ENCODE measurements at places on chromosomes 7 and 10.

DNA sequence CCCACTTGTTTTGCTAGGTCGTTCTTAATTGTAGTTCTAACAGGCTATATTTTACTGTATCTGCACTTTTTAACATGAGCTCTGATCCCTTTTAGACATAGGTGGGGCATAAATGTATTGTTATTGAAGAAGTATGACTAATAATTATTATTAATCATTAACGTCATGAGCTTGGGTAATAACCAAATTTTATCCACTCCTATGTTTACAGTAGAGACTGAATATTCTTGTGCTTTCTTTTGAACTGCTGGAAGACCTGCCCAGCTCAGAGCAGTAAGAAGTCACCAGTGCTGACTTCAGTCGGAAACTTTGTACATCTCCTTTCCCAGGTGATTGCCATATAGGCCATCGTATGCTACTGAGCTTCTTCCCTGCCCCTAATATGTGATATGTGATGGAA, 18.7 kb downstream of the PKD2L1 start:
- no peak for DNase-seq

DNA sequence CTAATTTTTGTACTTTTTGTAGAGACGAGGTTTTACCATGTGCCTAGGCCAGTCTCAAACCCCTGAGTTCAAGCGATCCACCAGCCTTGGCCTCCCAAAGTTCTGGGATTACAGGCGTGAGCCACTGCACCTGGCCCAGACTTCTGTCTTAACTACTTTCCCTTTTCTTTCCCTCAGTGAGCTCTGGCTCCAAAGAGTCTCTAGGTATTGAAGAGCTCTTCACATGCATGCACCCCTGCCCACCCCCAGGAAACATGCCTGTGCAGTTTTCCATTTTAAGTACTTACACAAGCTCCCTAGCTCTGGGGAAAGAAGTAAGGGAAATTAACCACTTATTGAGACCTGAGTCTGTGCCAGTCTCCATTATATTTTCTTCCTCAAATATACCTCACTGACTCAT, 2.0 kb downstream of the MYOZ1 start:
- no peak for DNase-seq

DNA sequence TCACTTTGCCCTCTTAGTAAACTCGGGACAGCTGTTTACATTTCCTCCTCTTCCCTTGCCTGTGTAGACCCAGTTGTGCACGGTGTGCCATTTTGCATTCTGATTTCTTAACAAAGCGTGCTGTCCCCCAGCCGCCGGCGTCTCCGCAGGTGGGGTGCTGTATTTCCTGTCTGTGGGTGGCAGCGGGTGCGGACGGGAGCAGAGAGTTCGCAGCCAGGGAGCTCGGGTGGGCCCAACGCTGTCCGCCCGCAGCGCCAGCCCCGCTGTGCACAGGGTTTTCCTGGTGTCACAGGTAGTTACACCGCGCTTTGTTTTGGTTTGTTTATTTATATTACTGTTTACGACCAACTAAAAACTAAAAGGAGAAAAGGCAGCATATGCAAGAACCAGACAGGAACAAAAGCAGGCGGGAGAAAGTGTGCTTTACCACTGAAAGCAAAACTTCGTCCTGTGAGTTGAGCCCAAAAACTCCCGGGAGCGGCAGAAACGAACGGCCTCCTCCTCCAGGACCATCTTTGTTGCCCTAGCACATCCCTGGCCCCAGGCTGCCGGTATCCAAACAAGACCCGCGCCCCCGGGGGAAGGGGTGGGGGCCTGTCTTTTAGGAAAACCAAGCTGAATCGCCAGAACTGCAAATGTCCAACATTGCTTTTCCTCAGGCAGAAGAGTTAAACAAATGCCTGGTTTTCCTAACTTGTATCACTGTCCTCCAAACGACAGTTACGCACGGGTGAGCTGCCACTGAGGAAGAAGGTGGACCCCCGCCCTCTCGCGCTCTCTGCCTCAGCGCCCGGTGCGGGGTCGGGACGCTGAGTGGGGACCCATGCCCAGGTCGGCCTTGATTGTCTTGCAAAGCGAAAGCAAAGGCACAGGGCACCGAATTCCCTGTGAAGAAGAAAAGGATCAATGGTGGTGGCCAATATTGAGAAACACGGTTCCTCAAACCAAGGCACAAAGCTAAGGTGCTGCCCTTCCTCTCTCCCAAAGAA, 45.9 kb upstream of the DRGX start:
- no peak for DNase-seq

DNA sequence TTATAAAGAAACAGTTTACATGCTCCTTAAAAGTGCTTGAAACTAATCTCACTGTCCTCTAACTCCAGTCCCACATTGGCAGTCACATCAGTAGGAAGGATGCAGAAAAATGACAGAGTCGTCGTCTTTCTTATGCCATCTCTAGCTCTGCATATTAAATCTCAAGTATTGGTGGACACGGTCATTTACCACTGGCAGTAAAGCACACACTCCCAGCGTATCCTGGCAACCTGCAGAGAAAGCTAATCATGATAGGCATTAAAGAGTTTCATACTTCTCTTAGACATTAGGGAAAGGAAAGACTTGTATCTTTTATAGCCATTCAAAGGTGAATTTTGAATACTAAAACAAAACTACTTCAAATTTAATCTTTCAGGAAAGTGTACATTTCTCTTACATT, 202.0 kb upstream of the COBL start:
- DNase-seq, result no peak

DNA sequence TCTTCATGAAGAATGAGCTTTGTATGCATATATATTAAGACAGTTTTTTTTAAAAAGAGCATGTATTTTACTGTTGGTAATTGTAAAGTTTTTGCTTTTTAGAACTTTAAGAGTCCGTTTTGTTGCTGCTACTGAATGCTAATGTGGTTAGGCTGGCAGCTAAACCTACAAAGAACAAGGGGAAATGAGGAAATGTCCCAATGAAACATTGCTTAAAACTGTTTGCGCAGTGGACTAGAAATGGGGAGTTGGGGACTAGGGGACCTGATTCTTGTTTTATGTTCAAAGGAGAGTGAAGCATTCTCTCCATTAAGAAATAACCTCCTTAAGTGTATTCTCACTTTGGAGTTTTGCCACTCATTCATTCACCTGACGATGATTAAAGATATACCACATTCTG, 5.7 kb downstream of the NRF1 start:
- no peak for DNase-seq

GRCh38 chr10:12180221-12180974, 15.3 kb downstream of the NUDT5 start:
- DNase-seq, result no peak

- no peak for DNase-seq
These were observed 16.8 kb downstream of the GNG11 start for GRCh38 chr7:93938293-93938692.

GRCh38 chr10:67549390-67549789, 146.6 kb downstream of the CTNNA3 start:
- DNase-seq, result peak; percentile 27

- no peak for DNase-seq
These were observed 7.7 kb downstream of the SH2D4B start for GRCh38 chr10:80545258-80545881.

- no peak for DNase-seq
These were observed 959.5 kb downstream of the GRID1 start for GRCh38 chr10:85407088-85407487.

GRCh38 chr7:66877577-66878300, 43.3 kb upstream of the TMEM248 start:
- no peak for DNase-seq

DNA sequence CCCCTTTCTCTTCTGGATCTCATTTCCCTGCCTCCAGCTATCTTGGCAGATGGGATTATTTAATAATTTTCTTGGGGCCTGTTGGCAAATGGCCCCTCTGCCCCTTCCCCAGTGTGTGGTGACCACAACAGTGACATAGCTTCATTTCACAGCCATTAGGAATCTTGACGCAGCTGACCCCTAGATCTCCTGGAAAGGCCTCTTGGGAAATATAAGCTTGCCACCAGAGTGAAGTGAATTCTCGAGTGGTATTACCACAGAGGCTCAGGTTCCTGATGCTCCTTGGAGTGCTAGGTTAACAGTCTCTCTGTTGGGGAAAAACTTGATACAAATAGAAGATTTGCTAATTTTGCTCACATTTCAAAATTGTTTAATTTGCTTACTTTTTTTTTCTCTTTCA, 57.8 kb downstream of the AUTS2 start:
- no peak for DNase-seq

DNA sequence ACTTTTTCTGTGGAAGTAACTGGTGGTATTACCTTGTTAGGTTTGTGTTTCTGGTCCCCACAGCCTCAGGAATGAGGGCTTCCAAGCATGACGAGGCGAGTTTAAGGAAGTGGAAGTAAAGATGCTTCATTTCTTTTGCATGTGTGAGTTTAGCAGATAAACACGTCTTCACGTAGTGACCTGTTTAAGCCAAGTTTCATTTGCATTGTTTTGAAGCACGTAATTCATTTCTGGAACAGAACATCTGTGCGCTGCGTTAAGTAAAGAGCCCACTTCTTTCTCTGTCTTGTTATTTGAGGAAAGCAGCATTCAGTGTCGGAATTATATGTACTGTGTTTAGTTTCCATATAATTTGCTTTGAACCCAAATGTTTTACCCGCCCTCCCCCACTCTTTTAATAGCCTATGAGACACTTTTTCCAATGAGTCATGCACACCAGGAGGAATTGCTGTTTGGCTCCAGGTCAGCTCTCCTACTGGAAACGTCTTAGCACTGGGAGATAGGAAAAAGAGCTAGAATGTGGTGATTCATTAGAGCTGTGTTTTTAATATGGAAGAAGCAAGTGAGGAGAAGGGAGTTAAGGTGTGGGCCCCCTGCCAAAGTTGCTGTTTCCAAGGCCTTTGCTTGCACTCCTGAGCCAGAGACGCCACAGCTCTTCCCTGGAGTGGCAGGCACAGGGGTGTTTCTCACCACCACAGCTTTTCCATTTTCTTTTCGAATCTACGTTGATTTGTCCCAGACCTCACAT, 36.7 kb downstream of the BTBD16 start:
- DNase-seq, result peak; percentile 56

- no peak for DNase-seq
These were observed 349 bp upstream of the ERVW-1 start for GRCh38 chr7:92478095-92478494.

GRCh38 chr10:59129867-59130266, 46.6 kb upstream of the PHYHIPL start:
- DNase-seq, result no peak

GRCh38 chr7:48337012-48337621, 165.9 kb downstream of the ABCA13 start:
- DNase-seq, result no peak

DNA sequence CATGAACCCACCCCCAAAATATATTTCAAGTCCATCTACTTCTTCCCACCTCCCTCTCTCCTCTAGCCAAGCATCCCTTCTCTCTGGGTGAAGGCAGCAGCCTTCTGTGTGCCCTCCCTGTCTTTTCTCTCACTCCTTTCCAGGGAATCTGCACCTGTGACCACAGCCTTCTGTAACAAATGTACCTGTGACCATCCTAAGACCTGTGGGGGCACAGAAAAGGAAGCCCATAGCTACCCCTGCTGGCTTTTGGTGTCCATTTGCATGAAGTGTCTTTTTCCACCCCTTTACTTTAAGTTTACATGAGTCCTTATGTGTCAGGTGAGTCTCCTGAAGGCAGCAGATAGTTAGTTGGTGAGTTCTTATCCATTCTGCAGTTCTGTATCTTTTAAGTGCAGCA, 2.0 kb upstream of the TBXAS1 start:
- no peak for DNase-seq

GRCh38 chr7:4659551-4660286, 22.4 kb upstream of the FOXK1 start:
- no peak for DNase-seq

DNA sequence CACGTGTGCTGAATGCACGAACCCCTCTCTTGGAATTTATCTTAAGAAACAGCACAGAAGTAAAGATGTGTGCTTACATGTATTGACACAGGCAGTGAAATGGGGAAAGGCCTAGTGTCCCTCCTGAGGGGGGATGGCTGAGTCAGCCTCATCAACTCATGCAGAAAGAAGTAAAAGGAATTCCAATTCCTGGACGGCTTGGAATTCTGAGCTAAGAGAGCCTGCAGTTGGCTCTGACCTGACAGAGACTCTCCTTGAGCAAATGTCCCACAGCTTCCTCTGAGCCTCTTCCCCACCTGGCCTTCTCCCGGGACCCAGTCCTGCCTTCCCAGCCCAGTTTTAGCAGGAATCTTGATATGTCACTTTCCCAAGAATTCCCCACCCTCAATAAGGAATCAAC, 542.4 kb upstream of the ADARB2 start:
- DNase-seq, result no peak

DNA sequence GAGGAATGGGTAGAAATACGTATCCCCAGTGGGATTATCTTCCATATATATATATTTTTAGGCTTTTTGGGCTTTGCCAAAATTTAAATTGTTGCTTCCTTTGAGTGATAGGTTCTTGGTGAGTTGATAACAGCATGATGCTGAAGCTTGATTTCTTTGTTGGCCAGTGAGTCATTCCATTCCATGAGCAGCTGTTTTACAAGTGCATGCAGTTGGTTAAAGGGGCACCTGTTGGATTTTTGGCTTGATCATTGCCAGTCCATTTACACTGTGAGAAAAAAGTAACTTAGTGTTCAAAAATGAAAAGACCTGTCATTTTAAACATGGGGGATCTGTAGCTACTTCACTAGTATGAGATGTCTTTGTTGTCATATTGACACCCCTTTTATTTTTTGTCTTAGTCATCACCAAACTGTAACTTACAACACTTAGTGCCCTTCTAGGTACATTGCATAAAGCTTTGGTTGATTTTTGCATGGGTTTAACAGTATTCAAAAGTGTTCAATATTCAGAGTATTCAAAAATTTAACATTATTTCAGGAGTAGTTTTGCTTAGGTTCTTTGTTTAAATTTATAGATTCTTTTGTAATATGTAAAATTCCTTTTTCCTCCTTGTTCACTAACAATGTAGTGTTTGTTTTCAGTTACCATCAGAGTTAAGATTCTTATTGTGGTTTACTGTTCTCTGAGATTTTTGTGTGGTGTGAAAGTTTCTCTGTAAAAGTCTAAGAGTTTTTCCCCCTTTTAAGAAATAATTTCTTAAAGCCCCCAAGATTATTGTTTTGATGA, 8.8 kb downstream of the AKAP9 start:
- DNase-seq, result no peak

DNA sequence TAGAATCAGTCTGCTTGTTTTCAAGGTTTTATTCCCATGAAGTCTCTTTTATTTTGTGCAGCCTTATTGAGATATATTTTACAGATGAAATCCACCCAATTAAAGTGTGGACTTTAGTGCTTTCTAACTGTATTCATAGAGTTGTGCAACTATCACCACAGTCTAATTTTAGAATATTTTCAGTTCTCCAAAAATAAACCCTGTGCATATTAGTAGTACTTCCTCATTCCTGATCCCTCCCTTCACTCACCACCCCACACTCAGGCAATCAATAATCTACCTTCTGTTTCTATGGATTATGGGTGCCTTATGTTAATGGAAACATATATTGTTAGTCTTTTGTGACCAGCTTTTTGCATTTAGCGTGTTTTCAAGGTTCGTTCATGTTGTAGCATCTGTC, 185.7 kb upstream of the TMEM72 start:
- DNase-seq, result no peak

Data from HS-27A (cell line).